Activated CD4-positive, alpha-beta T cell treated with anti-CD3 and anti-CD28 coated beads, Interleukin-2, amount 10 ng/mL, durations not matched to agents 7 days and 5 days (primary cell): ENCODE measurements at places on chromosomes 2 and 18. TPM values are rescaled to one million over a fixed set of nuclear protein-coding genes. Genes with fewer than 3 reads are reported as not detected.

GRCh38 chr2:147845411-147845971 is 662 bp downstream of the ACVR2A start:
- peak; percentile 60 for DNase-seq

DNA sequence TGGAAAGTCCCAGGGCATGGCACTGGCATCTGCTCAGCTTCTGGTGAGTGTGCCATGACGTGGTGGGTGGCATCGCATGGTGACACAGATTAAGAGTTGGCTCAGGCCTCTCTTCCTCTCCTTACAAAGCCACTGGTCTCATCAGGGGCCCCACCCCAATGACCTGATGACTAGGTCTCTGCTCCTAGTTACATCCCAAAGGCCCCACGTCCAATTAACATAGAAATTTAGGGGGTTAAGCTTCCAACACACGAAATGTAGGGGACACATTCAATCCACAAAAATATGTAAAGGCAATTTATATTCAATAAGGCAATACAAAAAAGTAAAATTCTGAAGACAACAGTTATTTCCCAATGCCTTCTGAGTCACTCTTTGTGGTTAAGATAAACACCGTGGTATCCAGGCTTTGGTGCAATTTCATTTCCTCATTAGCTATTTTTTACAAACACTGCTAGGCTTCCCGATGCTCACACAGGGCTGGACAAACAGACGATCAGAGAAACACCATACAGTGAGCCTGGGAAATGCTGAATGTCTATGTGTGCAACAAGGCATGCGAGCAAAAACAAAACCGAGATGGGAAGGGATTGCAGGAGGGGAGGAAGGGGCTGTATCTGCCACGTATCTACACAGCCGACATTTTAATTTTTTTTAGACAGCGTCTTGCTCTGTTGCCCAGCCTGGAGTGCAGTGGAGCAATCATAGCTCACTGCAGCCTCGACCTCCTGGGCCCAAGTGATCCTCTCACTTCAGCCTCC is 67.2 kb downstream of the MBP start:
- DNase-seq = peak; percentile 40

DNA sequence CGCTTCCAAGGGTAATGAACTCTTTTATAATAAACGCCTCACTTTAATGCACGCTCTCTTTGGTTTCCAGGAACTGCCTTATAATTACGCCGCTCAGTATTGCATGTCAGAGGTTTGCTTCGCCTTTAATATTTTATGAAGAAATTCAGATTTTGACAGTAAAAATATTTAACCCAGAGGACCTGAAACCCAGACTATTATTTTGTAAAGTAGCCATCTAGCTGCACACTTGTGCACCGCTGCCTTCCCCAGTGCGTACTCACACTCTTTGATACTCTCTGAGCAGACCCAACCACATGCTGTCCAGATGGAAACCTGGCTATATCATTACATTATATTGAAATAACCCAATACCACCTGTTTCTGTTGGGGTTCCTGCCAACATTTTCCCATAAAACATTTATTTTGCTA is 270.1 kb downstream of the C1D start:
- DNase-seq = no peak

DNA sequence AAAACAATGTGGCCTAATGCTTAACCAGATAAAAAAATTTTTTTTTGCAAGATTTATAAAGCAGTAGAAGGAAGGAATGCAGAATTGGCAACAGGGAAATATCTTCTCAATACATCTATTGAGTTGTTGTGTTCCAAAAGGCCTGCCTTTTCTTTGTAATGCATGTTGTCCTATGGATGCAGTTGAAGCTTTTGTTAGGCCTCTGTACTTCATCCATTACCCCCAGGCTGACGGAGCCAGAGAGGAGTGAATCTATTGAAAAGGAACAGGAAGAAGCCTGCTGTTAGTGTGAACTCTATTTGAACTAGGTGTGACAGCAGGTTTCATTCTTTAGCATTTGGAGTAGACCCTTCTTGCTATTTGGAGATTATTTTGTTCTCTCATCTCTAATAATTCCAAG is 56.5 kb downstream of the MTX2 start:
- DNase-seq = no peak

- no peak for DNase-seq
Observed at GRCh38 chr2:189298038-189298437, 118.5 kb upstream of the COL5A2 start.

- DNase-seq = no peak
Observed at GRCh38 chr18:58196164-58196563, 152.1 kb downstream of the NEDD4L start.

DNA sequence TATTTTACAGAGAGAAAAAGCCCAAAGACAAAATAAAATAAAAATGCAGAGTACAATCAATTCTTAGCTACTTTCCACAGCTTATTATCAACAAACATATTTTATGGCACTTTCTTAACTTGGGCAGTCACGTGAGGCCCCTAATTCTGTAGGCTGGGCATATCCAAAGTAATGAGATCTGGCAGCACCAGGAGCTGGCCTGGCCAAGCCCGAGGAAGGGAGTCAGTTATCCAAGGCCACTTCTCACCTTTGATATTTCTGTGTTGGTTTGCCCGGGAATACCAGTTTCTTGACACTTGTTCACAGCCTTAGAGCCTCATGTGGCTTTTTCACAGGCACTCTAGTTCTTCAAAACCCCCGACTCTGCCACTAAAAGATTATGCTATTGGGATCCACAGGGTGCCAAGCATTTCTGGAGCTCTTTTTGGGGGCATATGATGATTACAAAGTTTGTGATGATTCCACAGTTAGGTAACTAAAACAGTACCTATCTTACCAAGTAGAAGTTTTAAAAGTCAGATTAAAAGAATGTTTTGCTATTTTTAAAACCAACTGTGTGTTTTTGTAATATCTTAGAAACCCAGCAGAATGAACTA is 90.4 kb downstream of the MEP1B start:
- DNase-seq = no peak

DNA sequence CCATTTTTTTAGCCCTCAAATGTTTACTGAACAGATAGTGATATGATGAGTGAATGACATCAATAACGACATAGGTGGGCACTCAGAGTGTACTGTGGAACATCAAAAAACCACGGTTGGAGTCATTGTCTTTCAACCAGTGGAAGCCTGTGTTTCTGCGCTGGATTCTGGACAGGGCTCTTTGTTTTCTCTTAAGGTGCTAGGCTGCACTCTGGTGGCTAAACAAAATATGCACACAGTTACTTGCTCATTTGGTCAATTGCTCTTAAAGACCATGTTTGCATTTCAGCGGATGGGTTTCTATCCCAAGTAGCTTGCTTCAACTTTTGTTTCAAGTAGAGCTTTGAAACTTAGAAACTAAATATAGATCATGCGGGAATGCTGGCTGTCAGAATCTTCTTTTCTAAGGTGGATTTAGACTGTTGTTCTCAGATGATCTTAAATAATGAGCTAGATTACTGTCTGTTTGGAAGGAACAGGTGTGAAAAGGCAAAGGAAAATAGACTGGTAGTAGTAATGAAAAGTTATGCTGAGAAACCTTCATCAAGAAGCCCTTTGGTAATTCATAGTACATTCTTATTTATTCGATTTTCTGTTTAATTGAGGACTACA is 48.5 kb upstream of the LYPD6B start:
- DNase-seq = peak; percentile 73

DNA sequence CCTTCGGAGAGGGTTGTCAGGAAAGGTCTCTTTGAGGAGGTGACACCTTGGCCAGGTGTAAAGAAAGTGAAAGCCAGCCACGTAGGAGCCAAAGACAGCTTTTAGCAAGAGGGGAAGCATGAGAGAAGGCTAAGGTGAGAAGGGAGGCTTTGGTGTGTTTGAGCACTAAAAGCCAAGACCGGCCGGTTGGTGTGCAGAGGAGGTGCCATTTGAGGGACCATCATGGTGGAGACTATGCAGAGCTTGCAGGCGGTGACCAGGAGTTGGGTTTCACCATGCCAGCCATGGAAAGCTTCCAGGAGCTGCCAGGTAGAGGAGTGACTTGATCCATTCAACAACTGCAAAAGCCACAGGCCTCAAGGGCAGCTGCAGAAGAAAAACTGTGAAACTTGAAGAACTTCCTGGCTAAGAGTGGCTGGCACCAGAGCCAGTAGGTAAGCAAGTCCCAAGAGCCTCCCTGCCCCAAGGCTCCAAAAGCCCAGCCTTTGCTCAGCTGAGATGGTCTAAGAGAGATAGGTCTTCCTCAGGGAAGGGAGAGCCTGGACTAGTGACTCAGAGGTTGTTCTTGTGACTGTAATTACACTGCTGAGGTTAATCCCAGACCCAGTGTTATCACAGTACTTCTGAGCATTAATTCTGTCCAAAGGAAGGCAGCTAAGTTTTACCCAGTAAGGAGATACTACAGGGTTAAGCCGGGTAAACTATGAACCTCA is 319.0 kb downstream of the BCL11A start:
- DNase-seq = no peak

DNA sequence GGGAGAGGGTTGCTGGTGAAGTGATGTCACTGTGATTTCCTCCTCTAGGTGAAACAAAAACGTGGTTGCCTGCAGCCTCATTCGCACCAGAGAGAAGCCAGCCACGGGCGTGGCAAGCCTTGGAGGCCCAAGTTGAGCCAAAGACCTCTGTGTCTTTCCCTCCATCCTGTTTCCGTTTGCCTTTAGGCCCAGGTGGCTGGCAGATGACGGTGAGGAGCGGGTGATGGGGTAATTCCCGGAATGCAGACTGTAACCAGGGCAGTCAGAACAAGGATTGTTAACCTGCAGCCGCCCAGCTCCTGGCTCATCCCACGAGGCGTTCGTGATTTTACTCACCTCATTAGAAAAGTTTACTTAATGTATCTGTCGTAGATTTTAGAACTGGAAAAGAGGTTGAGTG is 14.4 kb downstream of the CTIF start:
- DNase-seq = no peak

- no peak for DNase-seq
Observed at GRCh38 chr2:63604666-63605065, 15.9 kb downstream of the MDH1 start.

DNA sequence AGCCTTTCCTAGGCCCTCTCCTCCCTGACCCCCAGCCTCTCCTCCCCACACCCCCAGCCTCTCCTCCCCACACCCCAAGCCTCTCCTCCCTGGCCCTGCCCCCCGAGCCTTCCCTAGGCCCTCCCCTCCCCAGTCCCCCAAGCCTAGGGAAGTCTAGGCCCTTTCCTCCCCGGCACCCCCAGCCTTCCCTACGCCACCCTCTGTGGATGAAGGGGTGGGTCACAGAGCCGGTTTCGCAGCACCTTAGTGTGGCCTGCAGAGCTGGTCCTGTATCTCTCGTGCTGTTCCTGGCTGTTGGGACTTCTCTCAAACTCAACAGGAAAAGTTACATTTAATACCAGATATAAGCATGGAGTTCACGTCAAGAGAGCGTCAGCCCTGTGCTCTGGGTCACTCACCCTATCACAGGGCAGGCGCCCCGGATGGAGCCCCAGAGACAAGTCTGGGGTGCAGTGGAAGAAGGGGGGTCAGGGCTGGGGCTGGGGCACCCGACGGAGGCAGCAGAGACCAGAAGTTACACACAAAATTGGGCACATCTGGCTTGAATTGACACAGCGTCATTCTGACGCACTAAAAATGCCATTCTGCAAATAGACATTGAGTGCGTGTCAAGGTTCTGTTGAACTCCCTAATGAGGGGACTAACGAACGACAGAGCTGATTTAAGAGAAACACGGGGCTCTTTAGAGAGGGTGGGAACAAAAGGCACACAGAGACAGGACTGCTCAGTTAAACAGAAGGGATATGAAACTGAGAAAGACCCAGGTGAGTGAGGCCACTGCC is 24.0 kb downstream of the KCNIP3 start:
- no peak for DNase-seq

DNA sequence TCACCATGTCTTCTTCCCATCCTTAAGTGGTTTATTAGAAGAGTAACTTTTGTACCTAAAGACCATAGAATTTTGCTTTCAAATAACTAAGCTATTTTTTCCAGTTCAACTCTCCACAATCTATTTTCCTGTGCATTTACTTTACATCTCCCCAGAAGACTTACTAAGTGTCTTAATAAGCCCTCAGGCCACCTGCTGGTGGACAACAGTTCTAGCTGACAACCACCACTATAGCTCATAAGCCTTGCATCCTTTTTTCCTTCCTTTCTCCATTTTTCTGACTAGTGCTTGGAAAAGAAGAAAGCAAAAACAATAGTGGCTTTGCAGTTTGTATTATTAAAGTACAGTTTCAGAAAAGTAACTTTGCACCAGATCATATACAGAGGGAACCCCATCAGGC is 149.5 kb upstream of the TMEM200C start:
- no peak for DNase-seq

DNA sequence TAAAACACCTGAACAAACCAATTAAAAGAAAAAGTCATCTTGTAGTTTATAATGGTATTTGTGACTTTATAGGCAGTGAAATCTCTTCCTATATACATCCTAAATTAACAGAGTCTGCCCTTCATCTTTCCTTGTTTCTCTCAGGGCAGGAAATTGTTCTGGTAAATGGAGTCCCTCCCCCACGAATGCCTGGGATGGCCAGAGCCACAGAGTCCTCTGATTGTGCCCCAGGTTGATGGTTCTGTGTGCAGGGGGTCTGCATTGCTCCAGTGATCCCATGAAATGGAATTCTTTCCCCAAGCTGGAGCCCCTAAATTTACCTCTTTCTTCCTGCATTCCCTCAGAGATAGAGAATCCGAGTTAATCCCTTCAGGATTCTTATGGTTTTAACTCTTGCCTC is 155.5 kb downstream of the MTX2 start:
- no peak for DNase-seq

- DNase-seq = no peak
Observed at GRCh38 chr2:65620524-65620923, 188.1 kb upstream of the SPRED2 start.

DNA sequence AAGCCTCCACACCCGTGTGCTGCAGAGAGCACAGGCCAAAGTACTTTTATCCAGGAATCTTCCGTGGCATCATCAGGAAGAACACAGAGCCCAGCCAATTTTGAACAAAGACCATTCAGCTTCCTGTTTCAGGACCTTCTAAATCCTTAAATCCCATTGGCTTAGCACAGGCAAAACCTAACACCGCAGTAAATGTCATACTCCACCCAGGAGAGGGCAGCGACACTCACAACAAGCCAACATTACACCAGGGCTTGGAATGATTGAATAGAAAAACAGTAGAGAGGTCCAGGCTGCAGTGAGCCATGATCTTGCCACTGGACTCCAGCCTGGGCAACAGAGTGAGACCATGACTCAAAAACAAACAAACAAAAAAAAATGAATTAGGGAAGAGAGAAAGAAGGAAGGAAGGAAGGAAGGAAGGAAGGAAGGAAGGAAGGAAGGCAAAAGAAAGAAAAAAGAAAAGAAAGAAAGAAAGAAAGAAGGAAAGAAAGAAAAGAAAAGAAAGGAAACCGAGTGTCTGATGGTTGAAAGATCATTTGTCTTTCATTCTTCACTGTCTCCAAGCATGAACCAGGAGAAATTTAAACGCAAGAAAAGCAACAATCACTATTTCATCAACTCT is 144.6 kb upstream of the SATB2 start:
- DNase-seq = no peak

- DNase-seq = peak; percentile 50
Observed at GRCh38 chr2:227884511-227884947, 13.1 kb downstream of the DAW1 start.

GRCh38 chr2:137190411-137191195 is 425.3 kb downstream of the THSD7B start:
- DNase-seq = no peak

PROKR1 gene
- total RNA-seq = not detected

ERBB4 gene
- not detected for total RNA-seq

RNU2-63P gene
- total RNA-seq = 1.9 TPM

ZAP70 gene
- 337 TPM for total RNA-seq

ANKRD29 gene
- 0.25 TPM for total RNA-seq

VWA3B gene
- total RNA-seq = not detected

CCDC150 gene
- total RNA-seq = 15.8 TPM

TUBA3E gene
- total RNA-seq = not detected

DAW1 gene
- total RNA-seq = not detected
